NCI-H82 (cell line): ENCODE measurements at places on chromosomes 7 and 10.

DNA sequence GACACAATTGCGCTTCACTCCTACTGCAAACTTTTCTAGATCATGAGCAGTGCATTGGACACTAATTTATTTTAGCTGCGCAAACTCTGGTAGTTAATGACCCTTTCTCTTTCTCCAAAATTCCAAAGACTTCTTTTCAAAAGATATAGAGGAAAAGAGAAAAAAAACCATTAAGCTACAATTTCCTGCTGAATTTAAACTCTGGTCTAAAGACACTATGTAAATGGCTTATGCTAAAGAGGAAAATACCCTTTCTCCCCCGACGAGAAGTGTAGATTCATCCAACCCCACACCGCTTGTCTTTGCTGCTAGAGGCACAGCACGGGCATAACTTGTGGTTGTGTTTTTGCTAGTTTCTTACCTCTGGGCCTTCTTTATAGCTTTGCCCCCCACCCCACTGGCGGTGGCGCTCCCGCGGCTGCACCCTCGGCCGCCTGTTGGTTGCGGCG lies 84.1 kb downstream of the SNX10 start:
- DNase-seq, result peak; percentile 67

GRCh38 chr10:51934373-51934772 lies 235.0 kb upstream of the CSTF2T start:
- no peak for DNase-seq

- no peak for DNase-seq
Observed at GRCh38 chr10:125783957-125784356, 8.3 kb upstream of the MMP21 start.

GRCh38 chr10:5512881-5513612 lies 11.7 kb upstream of the CALML3 start:
- peak; percentile 62 for DNase-seq

DNA sequence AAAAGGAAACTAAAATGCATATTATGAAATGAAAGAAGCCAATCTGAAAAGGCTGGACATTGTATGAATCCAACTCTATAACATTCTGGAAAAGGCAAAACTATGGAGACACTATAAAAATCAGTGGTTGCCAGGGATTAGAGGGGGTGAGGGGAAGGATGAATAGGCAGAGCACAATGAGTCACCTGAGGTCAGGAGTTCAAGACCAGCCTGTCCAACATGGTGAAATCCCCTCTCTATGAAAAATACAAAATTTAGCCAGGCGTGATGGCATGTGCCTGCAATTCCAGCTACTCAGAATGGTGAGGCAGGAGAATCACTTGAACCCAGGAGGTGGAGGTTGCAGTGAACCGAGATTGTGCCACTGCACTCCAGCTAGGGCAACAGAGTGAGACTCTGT lies 324.8 kb upstream of the PHYHIPL start:
- no peak for DNase-seq

DNA sequence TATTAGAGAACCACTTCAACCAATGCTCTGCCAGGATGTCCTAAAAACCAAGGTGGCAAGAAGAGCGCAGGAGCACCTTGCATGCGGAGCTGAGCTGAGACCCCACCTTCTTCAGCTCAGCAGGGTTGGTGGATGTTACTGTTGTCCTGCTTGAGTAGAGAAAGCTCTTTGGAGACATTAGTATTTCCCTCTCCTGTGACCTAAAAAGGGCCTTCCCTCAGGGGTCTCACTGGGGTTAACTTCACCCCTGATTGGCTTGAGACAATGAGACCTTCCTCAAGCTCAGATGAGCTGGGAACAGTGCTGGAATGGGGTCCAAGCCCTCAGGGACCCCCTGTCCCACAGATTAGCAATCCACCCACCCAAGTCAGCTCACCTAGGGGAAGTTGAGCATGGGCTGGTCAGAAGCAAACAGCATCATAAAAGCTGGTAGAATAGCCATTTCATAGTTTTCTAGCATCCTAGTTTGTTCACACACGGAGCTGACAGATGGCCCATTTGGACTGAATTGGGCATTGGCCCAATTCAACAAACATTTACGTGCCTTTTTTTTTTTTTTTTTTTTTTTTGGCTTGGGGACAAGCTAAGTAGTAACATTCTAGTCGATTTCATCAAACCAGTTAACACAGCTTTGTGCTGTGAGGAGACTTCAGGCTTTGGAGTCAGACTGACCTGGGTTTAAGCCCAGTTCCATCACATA lies 100.6 kb upstream of the HABP2 start:
- no peak for DNase-seq

DNA sequence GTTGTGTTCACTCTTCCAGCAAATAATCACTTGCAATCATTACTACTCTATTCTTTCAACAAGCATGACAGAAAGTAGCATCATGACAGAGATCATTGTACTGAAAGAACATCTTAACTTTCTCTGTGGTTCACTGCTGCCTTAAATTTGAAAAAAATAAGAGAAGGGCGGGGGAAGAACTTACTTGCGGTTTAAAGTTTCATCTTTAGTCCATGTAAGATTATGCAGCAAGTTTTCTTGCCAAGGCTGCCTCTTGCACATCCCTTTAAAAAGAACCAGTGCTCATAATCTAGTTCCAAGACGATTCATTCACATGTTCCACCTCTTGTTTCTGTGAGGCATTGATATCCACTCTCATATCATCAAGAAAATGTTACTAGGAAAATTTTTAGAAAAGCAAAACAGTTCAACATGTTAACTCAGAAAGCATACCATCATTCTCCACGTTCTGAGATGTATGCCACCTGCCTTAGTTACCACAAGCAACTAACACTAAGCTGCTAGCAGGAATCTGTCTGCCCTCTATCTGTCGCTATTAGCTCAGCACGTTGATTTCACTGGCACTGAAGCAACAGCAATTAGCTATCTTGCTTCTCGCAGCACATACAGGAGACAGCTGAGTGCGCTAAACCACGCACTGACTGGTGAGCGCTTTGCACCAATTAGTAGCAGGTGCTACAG lies at the start of gene PCDH15:
Gene PCDH15, minus strand, starts transcription at position 491 of the 681 bp plus-strand sequence. CDS start 136,969 bp downstream, outside the sequence.
- peak; percentile 79 for DNase-seq
